Putamen (tissue), 1 donor: ENCODE measurements at places on chromosomes 5 and 9.

DNA sequence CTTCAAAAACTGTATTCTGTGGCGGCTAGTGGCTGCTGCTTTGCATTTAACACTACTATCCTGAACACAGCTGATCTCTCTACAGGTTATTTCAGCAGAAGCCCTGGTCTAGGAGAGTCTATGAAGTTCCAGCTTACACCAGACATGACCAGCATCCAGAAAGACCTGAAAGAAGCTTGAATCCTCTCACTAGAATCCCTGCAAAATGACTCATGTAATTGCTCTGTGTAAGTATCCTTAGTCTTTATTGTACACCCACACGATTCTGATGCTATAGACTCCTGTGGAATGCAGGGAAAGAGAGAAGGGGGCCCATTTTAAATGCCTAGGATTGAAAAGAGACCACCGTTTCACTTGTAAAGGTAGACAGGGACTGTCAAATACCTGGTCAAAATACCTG is 859 bp upstream of the GRIA1 start:
- DNase-seq = no peak

DNA sequence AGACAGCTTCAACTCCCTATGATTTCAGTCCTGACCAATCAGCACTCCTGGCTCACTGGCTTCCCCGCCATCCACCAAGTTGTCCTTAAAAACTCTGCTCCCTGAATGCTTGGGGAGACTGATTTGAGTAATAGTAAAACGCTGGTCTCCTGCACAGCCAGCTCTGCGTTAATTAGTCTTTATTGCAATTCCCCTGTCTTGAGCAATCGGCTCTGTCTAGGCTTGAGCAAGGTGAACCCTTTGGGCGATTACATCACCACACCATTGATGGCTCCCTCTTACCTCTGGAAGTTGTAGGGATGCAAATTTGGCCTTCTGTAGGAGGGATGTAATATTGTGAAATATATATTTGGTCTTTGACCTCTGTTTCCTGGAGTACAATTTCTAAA is 2.9 kb upstream of the SLC23A1 start:
- DNase-seq = no peak

DNA sequence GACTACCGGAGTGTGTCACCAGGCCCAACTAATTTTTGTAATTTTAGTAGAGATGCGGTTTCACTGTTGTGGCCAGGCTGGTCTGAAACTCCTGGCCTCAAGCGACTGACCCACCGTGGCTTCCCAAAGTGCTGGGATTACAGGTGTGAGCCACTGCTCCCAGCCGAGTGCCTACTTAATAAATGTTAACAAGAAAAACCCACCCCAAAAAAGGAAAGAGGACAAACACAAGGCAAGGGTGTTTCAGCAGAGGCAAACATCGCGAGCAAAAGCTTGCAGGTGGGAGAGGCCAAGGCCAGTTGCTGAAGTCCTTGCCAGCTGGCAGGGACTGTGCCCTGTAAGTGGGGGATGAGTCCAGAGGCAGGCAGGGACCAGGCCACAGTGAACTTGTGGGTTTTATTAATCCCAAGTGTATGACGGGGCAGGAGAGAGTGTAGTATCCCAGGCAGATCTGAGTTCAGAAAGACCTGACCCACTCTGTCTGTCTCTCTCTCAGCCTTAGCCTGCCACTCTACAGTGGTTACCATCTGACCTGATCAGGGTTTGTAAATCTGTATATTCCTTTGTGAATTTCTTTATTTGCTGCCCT is 6.4 kb upstream of the FPGS start:
- no peak for DNase-seq

DNA sequence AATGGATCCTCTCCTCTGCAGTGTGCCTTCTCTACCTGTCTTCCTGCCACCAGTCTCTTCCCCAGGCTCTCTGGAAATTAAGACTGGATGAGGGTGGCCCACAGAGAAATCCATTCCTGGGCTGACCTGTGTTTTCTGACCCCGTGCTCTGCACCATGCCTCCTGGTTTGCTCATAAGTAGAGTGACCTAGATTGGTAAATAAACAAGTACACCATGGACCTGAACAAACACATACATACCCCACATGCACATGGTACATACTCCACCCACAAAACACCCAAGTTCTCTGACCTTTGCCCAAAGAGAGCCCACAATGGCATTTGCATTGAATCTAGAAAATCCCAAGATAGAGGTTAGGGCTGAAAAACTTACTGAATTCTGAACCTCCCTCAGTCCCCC is 77.5 kb upstream of the PLPP6 start:
- no peak for DNase-seq

- DNase-seq = no peak
These were observed 38.8 kb downstream of the ITGA2 start for GRCh38 chr5:53027913-53028312.

DNA sequence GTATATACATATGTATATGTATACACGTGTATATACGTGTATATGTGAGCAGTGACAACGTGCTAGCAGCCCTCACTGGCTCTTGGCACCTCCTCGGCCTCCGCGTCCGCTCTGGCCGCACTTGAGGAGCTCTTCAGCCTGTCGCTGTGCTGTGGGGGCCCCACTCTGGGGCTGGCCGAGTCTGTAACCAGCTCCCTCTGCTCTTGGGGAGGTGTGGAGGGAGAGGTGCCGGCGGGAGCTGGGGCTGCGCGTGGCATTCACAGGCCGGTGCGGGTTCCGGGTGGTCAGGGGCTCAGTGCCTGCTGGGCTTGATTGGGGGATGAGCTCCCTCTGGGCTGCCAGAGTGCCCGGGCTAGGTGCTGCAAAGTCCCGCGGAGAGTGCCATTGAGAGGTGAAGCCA is 24.1 kb upstream of the OSMR start:
- no peak for DNase-seq

- DNase-seq = peak; percentile 34
These were observed 151.0 kb downstream of the MYO10 start for GRCh38 chr5:16784843-16785791.

DNA sequence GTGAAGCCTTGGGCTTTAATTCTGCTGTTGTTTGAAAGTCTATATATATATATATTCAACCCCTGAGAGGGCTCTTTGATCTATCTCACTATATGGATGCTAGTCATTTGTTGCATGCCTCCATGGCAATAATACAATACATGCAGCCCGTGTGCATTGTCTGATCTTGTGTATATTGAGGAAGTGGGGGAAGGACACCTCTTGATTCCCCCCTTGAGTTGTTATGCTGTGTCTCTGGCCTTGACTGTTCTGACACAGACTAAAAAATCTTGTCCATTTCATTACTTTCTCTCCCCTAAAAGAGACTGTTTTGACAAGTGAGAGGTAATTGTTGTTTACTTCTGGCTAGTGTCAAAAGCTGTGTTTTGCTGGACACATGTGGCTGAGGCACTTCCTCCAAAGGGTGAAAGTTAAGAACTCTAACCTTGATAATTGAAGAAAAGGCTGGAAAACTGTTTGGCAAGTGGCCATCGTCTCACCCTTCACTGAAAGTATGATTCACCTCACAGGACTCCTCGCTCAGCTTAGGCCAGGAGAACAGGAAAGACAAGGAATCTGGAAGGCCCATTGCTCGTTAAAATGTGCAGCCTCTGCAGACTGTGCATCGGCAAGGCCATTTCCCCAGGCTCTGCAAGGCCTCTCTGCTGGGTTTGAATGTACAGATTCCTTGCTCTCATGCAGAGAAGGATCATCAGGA is 304.0 kb downstream of the PRELID2 start:
- DNase-seq = no peak

- DNase-seq = no peak
These were observed 256.3 kb downstream of the KIAA0825 start for GRCh38 chr5:94361832-94362796.
